ENCODE measurements at places on chromosomes 16 and 17.

DNA sequence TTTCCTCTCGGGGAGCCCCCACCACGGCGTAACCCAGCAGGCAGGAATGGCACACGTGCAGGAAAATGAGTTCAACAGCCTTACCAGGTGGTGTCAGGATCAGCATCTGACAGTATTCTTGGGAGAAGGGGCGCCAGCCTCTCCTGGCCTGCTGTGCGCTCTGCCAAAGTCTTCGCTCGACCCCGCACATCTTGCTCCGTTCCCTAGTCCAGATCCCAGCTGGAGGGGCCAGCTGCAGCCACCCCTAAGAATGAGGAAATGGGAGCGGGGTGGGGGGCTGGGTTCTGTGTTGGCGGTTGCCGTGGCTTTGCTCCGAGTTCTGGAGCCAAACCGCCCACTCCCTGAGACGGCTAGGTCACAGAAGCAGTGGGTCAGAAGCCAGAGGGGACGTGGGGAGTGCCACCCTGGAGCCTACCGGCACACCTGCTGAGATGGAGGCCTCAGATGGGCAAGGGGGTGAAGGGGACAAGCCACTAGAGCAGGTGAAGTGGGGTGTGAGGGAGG lies at the start of gene CHCT1:
TSS of gene CHCT1 (plus strand) at position 328 of the 504 bp plus-strand sequence. CDS start at position 432, 104 bp downstream.
- no peak for DNase-seq

DNA sequence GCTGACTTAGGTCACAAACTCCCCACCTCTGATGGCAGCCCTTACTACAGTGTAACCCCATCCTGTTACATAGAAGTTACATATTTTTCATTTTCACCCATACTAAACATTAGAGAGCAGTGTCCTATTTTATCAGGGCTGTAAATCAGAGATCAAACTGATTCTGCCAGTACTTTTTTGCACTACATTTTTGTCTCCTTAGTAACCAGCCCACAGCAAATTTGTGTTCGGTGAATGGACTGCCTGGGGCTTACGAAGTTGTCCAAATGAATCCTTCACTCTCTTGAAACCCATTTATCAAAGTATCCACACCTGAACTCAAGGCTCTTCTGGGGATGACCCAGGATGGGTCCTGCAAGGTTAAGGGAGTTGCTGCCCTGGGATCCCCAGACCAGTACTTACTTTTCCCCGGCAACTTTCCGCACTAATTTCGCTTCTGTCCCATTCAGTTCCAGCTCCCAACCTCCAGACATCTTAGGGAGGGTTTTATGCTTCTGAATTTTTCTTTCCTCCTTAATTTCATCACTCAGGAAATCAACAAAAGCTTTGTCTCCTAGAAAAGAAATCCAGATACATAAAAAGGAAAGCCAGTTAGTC lies 1.1 kb downstream of the C1QBP start:
- DNase-seq = no peak

- DNase-seq = no peak
These were observed 26.9 kb downstream of the NMT1 start for GRCh38 chr17:45087978-45088377.

GRCh38 chr16:87457709-87458423 lies 35.0 kb downstream of the ZCCHC14 start:
- DNase-seq = peak; percentile 53

DNA sequence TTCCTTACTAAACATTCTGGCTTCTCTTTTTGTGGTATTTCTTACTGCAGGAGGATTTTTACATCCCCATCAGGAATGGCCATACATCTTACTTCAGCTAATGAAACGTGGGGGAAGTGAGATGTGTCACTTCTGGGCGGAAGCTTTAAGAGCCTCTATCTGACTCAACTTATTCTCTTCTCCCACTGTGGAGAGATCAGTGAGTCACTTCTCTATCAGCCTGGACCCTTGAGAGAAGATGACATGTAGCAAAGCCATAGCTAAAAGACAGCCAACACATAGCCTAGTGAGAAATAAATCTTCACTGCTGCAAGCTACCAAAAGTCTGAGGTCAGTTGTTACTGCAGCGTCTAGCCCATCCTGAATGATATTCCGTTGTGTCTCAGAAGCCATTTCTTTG lies 1066.7 kb upstream of the RBFOX1 start:
- no peak for DNase-seq

- no peak for DNase-seq
These were observed 12.7 kb upstream of the RNF135 start for GRCh38 chr17:30958187-30958586.

DNA sequence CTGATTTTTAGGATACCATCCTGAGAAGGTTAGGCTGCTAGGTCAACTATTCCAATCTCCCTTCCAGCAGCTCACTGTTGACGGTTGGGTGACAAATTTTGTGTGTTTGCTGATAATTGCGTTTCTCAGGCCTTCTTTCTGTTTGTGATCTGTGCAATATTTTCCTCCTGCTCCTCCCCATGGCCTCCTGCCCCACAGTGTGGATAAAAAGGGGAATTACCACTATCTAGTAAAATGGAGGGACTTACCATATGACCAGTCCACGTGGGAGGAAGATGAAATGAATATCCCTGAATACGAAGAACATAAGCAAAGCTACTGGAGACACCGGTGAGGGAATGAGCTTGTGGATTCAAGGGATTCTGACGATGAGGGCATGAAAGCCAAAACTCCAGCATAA lies 9.2 kb downstream of the CHD3 start:
- DNase-seq = no peak
